ENCODE measurements at places on chromosomes 5 and 9.

- no peak for DNase-seq
These were observed 6.6 kb upstream of the ASPN start for GRCh38 chr9:92488681-92489550.

DNA sequence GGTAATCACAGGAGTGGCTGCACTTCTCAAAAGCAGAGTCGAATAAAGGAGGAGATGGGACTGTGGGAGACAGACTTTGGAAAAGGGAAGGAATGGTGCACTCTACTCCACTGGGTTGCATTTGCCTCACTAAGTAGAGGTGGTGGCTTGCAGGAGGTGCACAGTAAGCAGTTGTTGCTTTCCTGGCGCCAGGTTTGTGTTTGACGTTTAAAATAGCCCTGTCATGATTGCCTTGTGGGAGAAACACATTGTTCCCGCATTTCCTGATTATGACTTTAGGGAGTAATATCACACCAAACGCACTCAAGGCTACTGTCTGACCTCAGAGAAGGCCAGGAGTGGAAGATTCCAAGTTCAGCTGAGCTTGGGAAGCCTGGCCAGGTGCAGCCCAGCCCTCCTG is 36.7 kb downstream of the DMRT1 start:
- no peak for DNase-seq

DNA sequence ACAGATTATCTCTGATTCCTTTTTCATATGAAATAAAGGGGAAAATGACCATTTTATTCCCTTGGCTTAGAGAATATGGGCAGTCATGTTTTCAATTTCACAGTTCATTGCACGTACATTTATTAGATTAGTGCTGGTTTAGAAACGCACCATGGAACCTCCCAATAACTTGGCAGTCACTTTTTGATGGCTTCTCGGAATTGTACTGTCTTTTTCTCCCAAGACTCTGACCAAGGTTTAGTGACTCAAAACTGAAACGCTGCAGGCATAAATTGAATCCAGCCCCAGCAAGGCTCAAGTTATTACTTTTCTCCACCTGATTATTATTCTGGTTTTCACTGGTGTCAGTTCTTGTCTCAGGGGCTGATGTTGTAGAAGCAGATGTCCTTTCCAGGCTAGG is 55.6 kb upstream of the EGFLAM start:
- DNase-seq = no peak

DNA sequence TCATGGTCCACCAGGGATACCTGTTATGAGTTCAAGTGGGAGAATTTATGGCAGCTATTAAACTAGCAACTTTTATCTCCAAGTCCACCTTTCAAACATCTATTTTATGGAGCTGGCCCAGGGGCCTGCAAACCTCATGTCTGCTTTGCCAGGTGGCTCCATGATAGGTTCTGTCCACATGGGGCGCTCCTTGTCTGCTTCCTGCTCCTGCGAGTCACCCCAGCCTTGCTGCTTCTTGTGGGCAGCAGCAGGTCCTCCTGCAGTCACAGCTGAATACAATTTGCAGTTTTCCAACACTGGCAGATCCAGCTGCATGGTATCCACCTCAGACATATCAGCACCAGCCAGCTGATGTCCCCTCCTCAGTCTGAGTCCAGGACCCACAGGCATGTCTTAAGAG is 39.6 kb upstream of the FRRS1L start:
- DNase-seq = peak; percentile 37

GRCh38 chr5:65213921-65214525 is 267.7 kb downstream of the ADAMTS6 start:
- DNase-seq = no peak

- peak; percentile 38 for DNase-seq
These were observed 43.0 kb downstream of the CYFIP2 start for GRCh38 chr5:157308836-157309465.

DNA sequence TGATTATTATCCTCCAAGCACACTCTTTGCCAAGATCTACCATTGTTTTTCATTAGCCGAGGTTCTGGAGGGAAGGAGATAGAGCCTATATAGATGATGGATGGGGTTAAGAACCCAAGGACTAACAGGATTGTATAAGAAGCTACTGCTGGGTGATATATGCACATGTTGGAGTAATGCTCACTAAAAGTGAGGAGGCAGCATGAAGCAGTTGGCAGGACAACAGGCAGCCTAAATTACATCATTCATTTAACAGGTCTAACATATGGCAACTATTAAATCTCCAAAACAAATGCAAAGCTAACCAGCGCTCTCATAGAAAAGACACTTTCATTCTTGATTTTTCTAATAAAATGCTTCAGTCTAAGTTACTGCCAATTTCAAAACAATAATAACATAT is 293.2 kb downstream of the EPB41L4A start:
- DNase-seq = no peak

GRCh38 chr5:173256800-173257199 is 21.8 kb upstream of the NKX2-5 start:
- DNase-seq = no peak

GRCh38 chr5:146965761-146966659 is 87.5 kb upstream of the PPP2R2B start:
- DNase-seq = peak; percentile 58

DNA sequence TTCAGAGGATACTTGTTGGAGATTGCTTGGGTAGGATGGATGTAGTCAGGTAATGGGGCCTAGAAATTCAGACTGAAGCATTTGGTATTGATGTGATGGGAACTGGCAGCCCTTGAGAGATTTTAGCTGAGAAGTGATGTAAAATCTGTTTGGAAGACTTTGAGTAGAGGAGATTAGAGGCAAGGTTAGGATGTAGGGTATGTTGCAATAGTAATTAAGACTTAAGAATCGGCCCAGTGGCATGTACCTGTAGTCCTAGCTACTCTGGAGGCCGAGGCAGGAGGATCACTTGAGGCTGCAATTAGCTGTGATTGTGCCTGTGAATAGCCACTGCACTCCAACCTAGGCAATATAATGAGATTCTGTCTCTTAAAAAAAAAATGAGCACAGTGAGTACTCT is 6.7 kb downstream of the NSD1 start:
- no peak for DNase-seq

- DNase-seq = peak; percentile 13
These were observed 172.2 kb downstream of the ERCC6L2 start for GRCh38 chr9:96047741-96048103.

- no peak for DNase-seq
These were observed 96.0 kb downstream of the ANXA2R start for GRCh38 chr5:42943931-42944631.

GRCh38 chr5:166786178-166786577 is 1505.3 kb upstream of the WWC1 start:
- DNase-seq = no peak

- no peak for DNase-seq
These were observed 248.9 kb downstream of the DOCK8 start for GRCh38 chr9:463455-464171.

DNA sequence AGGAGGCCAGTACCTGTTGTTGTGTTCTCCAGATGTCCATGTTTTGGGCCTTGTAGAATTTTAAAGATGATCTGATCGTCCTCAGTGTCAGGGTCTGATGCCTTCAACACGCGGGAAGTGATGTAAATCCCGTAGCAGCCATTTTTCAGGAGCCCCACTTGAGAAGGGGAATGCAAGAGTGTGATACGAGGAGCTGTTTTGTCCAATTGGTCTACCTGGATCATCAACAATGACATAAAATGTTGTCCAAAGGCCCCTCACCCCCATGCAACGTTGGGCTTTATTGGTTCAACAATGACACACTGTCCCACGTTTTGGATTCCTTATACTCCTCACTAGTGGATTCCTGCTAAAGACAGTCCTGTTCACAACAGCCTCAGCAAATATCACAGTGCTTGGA is 48.1 kb upstream of the CER1 start:
- DNase-seq = no peak

GRCh38 chr5:4081466-4081865 is 485.8 kb downstream of the IRX1 start:
- no peak for DNase-seq
